ENCODE measurements at places on chromosomes 4 and X. TPM values are rescaled to one million over a fixed set of nuclear protein-coding genes. Genes with fewer than 3 reads are reported as not detected.

DNA sequence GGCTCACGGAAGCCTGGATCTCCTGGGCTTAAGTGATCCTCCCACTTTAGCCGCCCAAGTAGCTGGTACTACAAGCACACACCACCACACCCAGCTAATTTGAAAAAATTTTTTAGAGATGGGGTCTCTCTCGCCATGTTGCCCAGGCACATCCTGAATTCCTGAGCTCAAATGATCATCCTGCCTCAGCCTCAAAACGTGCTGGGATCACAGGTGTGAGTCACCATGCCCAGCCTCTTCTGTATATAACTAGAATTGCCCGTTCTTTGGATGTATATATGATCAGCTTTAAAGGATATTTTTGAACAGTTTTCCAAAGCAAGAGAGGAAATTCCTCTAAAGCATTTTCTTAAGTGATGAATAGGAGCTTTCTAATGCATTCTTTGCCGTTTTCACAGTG is 22.7 kb downstream of the ZFP42 start:
- no peak for DNase-seq

DNA sequence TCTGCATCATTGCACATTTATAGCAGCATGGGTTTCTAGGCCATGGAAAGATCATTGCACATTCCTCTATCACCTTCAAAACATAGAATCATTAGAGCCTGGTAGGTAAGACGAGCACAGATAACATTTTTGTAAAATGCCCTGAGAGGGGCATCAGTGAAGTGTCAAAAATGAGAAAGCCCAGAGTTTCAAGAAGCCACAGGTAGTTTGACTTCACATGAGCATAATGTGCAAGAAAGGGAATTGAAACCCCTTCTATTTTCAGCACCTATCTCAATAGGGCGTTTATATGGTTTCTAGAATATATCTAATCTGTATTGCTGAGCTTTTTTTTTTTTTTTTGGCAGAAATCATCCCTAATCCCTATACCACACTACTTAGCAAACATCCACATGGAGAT is 2441.7 kb downstream of the ARAP2 start:
- DNase-seq: no peak

GRCh38 chrX:140292188-140292587 is 212.7 kb downstream of the SOX3 start:
- no peak for DNase-seq

DNA sequence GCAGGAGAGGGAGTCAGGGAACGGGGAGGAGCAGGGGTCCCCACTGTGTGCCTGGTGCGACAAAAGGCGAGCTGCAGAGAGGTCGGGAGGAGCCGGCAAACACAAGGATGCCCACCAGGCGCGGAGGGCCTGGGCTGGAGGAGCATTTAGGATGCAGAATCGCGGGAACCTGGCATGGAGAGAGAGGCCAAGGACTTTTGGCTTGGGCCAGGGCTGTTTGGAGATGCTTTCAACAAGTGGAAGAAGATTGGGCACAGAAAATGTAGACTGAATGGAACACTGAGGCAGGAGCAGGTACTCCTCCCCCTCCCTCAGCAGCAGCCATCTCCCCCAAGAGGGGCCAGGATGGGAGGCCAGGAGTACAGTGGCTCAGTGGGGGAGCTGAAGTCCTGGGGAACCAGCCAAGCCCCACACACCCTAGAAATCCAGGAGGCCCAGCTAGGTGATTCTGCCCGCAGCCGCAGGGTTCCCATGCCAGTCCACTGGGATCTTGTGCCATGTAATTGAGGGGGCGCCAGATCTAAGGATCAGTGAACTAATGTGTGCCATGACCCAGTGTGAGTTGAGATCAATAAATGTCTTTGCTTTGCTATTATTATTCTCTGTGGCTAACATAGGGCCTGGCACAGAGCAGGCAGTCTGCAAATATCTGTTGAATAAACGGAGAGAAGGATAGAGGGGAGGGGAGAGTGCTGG is 1.1 kb upstream of the ABLIM2 start:
- DNase-seq: no peak

DNA sequence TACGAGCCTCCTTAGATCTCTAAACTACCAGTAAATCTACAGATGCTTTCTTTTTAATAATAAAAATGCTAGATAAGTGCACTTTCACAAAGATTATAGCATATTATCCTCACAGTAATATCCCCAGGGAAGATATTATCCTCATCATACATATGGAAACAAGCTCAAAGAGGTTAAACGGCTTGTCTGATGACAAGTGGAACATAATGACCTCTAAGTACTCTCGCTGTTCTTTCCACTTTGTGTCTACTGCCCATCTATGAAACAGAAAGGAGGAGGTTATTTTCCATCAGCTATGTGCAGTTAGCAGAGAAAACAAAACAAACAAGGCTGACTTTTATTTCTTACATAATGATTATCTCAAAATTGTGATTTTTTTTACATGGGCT is 42.8 kb upstream of the PRDM8 start:
- no peak for DNase-seq

The PKD2 gene
- 30.6 TPM for polyA plus RNA-seq

The PF4V1 gene
- polyA plus RNA-seq: not detected

The TNIP3 gene
- polyA plus RNA-seq: 0.38 TPM

The HPGDS gene
- not detected for polyA plus RNA-seq

The CYSLTR1 gene
- polyA plus RNA-seq: not detected

The XIAP gene
- polyA plus RNA-seq: 39.3 TPM

Data from A549 (cell line).